ENCODE measurements at places on chromosomes 4 and X.

DNA sequence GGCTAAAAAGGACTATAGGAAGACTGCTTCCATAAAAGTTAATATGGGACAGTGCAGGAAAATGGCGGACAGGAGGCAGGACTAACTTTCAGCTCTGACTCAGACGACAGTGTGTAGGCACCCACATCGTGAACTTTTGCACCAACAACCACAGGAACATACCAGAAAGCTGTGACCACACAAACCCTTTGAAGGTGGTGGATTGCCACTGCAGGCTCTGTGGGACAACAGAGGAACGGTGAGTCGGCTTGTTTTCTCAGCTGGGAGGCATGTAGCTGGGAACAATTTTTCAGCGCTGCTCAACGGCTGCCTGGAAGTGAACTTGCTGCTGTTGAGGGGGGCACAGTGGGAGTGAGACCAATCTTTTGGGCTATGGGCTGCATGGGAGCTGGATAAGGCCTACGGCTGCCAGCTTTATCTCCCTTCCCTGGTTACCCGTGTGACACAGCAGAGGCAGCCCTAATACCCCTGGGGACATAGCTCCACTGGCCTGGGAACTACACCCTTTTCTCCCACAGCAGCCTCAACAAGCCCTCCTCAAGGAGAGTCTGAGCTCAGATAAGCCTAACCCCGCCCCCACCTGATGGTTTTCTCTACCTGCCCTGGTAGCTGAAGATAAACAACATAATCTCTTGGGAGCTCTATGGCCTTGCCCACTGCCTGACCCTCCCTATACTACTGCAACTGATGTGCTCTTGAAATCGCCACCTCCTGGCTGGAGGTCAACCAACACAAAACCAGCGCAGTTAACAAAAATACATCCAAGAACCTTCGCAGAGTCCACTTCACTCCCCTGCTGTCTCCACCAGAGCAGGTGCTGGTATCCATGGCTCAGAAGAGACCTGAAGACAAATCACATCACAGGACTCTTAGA, 1537.0 kb downstream of the C4orf33 start:
- DNase-seq, result no peak

- no peak for DNase-seq
Measured at GRCh38 chrX:97452283-97452682, 568.6 kb downstream of the RPA4 start.

GRCh38 chr4:173547889-173548288, 17.9 kb upstream of the HAND2 start:
- no peak for DNase-seq

DNA sequence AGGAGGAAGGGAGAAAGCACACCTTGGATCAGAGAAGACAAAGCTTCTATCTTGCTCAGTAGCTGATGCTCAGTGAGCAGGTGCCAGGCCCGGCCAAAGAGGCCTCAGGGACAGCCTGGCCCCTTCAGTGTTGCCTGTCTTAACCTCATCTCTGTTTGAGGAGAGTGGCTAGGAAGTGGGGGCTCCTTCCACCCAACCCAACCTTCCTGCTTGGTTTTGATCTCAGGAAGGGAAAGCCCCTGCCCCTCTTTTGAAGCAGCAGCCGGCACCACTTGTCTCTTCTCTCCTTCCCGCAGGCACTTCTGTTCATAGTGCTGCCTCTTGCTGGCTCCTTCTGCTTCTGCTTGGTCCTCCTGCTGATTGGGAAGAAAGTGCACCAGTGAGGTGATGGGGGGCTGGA, 2.4 kb upstream of the AFF2 start:
- no peak for DNase-seq

GRCh38 chrX:10634392-10635161, 14.2 kb upstream of the MID1 start:
- DNase-seq, result no peak

DNA sequence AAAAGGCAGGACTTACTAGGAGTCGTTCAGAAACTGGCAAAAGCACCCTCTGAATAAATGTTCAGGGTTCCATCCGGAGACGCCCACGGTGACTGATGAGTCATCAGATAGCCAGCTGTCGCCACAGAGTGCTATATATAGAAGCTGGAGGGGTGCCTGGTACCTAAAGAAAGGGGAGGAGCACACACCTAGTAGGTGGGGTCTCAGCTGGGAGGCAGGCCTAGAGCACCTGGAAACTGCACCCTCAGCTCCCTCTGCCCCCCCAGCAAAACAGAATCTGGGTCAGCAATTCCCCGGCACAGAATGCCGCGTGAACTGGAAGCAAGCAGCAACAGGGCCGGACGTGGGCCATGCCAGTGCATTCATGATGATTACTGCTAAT, 242.0 kb downstream of the BCOR start:
- no peak for DNase-seq

Measured in forelimb muscle (tissue), 1 donor.